ENCODE measurements at places on chromosomes 3 and 15. TPM values are rescaled to one million over a fixed set of nuclear protein-coding genes. Genes with fewer than 3 reads are reported as not detected.

Gene NR2C2
- 41.3 TPM for total RNA-seq

Gene CMTM7
- 5.9 TPM for total RNA-seq

Gene IL17RC
- total RNA-seq: 26.8 TPM

Gene INTS14
- 41.1 TPM for total RNA-seq

Gene PCOLCE2
- 1.9 TPM for total RNA-seq

Gene CASR
- 0.16 TPM for total RNA-seq

Gene RAB27A
- total RNA-seq: 46.0 TPM

Gene OR4M2
- total RNA-seq: not detected

Gene KNG1
- total RNA-seq: 1.2 TPM

Gene LDHAL6B
- total RNA-seq: not detected

Gene GOLGA6L7
- not detected for total RNA-seq

Gene GRK7
- total RNA-seq: not detected

Gene TIMP4
- 2.0 TPM for total RNA-seq

Gene GP5
- 0.11 TPM for total RNA-seq
